Left forelimb (tissue), 1 donor: ENCODE measurements at places on chromosomes 7 and 10.

DNA sequence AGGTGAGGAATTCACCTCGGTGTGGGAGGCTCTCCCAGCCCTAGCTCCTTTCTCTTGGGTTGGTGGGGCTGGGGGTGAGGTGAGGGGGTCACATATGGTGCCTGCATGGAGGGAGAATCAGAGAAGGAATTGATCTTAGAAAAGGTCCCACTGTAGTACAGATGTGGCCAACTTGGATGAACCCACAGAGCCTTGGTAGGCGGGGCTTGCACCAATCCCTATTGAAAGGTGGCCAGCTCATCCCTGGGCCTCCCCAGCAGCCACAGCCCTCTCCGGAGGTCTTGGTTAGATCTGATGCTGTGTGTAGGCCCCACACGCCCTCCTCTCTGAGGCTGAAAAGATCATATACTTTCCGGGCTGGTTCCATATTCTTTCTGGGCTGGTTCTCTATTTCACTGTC is 19.0 kb downstream of the HKDC1 start:
- no peak for DNase-seq

DNA sequence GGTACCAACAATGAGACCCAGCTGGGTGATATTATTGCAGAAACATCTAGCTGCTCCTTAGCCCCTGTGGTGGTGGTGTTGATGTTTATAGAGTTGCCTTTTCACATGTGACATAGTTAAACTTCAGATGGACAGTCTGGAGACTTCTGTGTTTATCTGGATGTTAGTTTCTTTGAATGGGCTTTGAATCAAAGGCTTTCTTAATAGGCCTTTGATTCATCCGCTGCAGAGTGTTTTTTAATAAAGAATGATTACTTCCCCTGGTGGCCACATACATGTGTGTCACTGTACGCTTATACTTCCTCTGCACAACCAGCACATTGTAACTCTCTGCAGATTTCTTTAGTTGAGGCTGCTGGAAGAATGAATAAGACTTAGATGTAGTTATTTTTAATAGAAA is 221.0 kb downstream of the DYNC1I1 start:
- no peak for DNase-seq

- DNase-seq: peak; percentile 45
Measured at GRCh38 chr10:47104786-47105385, 193.7 kb downstream of the PTPN20 start.

GRCh38 chr7:73703757-73704639 is 15.5 kb downstream of the STX1A start:
- DNase-seq: peak; percentile 92
